ENCODE measurements at places on chromosomes 7 and 10.

DNA sequence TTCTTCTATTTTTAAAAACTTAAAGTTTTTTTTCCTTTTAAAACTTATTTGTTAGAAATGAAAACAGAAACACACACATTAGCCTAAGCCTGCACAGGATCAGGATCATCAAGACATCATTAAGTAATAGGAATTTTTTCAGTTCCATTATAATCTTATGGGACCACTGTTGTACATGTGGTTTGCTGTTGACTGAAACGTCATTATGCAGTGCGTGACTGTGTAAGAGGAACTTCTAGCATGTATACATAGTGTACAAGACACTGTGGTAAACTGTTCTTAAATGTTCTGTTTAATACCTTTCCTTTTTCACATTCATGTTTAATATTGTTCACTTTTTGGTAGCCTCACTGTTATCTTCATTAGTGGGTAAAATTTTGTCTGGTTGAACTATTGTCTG lies 12.1 kb downstream of the ENTPD7 start:
- DNase-seq: no peak

DNA sequence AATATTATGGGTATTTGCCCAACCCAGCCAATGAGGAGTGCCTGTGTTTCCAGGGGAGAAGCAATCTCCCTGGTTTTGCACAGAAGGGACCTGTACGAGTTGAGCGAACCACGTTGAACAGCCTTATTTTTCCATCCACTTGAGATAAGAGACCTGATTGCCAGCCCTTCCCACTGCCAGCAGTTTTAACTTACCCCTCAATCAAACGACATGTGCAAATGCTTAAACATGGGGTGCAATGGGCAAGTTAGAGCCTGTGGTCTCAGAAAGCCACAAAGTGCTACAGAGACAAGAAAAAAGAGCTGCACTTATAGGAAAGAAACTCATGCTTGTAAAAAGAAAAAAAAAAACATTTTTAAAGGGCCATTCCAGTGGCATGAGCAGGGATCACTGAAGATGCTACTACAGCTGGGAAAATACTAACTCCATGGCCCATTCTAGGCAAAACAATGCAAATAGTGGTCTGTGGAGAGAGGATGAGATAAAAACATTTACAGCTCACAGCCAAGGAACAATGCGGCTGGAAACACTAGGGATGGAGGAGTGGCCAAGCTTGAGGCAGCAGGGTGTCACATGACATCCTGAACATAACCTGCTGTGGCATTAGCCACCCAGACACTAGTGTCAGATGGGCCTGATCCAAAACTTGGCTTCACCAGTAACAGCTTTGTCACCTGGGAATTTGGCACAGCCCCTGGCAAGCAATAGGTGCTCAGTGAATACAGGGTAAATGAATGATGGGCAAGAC lies 162.8 kb downstream of the ELMO1 start:
- DNase-seq: no peak

DNA sequence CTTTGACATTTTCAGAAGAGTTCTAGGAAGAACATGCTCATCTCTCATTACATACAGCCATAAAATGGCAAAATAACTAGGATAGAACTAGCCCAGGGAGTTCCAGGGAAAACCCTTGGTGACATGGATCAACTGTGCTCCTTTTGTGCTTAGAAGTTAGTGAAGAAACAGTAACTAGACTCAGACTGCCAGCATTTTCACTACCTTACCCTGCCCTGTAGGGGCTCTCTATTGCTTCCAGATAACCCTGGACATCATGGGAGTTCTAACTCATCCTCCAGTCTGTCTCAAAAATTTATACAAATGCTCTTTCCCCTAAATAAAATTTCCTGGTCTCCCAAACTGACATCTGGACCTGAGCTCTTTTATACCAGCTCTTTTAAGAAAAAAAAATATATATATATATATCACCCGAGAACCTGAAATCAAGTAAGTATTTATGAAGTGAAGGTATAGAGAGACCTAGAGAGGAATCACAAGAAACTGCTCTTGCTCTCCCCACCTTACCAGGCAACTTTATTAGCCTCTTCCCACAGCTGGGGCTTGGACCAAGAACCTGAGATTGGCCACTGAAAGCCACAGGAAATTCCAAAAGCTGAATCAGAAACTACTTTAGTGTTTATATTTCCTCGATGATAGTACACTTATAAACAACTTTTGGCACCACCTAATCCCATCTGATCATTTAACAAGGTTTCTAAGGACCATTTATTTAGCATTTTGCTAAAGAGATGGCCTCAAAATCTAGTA lies 101.4 kb downstream of the RELN start:
- no peak for DNase-seq

DNA sequence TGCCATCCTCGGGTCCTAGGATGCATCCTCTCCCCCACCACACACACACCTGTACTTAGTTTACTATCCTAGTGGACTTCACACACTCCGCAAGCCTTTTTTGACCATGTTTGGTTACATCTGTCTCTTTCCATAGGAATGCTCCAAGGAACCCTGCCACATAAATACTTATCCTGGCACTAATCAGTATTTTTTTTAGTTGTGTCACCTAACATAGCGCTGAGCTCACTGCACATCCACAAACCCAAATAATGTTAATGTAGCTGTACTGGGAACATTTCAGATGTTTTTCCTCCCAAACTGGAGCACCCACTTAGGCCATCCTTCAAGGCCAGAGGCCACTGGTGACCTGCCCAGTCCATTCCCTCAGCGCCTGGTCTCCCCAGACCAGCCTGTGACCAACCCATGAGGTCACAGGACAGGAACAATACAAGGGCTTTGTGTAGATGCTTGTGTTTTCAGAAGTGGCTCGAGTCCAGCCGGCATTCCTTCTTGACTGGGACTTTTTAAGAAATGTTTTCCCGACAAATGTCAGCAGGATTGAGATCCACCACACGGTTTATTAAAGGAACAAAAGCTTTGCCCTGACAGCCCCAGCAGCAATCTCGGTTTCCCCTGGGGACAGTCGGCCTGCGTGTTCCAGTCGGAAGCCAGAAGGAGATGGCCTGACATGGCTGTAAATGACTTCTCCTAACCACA lies 181.4 kb downstream of the JCAD start:
- DNase-seq: no peak

- no peak for DNase-seq
Observed at GRCh38 chr7:37208528-37208927, 240.1 kb downstream of the ELMO1 start.

- no peak for DNase-seq
Observed at GRCh38 chr7:103525937-103526336, 79.9 kb upstream of the SLC26A5 start.

DNA sequence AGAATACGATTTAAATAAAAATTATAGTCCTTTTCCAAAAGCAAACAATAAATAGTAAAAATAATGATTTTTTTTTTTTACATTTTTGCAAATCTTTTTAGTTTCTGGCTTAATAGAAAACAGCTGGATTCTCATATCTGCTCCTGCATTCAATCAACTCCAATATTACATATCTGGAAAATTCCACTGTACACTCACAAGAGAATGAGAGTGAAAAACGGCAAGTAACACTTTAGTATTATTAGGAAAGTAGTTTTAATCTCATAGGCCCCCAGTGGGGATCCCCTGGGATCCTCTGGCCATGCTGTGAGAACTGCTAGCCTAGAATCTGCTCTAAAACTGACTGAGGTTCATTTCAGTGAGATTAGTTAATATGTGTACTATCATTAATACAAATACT lies 128.6 kb upstream of the LRRN3 start:
- DNase-seq: no peak

GRCh38 chr10:10551596-10552301 lies 465.9 kb upstream of the CELF2 start:
- no peak for DNase-seq

DNA sequence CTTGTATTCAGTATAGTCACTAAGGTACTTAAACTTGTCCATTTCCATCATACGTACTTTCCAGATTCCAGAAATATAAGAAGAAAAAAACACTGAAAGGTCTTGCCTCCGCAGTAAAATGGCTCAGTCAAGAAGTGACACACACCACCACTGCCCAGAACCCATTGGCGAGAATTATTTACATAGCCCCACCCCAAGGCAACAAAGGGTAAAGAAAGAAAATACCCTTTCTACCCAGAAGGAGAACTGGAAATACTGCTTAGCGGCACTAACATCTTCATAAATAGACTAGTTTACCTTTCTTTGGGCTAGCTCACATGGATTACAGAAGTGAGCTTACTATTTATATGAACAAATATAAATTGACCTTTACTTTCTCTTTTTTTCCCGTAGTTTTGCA lies 194.0 kb downstream of the PPP1R9A start:
- DNase-seq: no peak

DNA sequence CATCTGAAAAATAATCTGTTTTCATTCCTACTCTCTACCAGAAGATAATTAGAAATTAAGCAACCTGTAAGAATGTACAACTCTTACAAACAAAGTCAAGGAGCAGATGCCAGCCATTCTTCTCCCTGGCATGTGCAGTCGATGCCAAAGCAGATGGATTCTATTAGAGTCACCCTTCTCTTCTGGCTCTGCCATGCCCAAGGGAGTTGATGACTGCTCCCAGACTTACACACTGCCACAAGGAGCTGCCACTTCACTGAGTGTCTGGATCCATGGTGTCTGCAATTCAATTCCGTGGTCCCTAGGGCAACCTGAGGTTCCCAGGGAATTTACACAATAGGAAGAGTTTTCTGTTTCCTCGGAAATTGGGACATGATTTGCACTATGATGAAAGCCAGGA lies 89.1 kb upstream of the IFRD1 start:
- DNase-seq: no peak

DNA sequence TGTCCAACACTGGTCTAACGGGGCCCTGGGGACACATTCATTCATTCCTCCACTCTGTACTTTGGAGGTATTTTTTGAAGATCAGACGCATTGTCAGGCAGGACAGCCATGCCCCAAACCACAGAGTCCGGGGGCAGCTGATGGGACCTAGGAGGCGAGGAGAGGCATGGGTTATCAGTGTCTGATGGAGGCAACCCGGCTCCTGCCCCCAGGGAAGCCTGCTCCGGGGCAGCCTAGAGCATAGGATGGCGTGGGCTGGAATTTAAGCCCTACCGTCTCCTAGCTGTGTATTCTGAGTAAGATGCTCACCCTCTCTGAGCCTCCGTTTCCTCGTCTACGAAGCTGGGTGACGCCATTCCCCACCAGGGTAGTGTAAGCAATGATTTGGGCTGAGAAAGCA lies 55.4 kb upstream of the ELN start:
- DNase-seq: no peak

DNA sequence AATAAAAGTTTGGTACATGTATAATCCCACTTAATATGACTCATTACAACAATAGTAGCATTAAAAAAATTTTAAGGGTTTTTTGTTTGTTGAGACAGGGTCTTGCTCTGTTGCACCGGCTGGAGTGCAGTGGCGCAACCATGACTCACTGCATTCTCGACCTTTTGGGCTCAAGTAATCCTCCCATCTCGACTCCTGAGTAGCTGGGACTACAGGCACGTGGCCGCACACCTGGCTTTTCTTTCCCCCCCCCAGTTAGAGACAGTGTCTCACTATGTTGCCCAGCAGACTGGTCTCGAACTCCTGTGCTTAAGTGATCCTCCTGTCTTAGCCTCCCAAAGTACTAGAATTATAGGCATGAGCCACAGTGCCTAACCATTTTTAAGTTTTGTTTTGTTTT lies 40.7 kb downstream of the KMT2C start:
- no peak for DNase-seq

GRCh38 chr10:74056050-74056818 lies 58.3 kb downstream of the VCL start:
- no peak for DNase-seq

DNA sequence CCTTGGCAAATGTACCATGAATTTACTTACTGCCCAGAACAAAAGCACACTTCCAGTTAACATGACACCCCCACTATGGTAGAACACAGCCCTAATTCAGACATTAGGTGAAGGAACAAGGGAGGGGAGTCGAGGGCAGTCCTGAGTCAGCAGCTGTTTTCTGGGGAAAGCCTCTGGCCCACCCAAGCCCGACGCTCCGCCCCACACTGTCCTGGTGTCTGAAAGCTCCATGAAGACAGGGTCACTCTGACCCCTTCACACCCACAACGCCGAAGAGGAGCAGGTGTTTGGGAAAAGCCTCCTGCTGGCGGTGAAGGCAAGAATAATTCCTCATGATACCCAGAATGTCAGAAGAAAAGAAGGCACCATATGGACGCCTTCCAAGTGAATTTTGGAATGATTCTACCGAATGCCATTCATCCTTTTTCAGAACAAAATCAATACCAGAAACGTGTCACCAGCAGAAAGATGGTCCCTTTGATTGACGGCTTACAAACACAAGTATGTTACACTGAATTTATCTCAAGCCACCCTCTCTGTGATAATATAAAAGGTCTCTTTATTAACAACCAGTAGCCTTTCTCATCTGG lies 172.1 kb downstream of the DIP2C start:
- no peak for DNase-seq

DNA sequence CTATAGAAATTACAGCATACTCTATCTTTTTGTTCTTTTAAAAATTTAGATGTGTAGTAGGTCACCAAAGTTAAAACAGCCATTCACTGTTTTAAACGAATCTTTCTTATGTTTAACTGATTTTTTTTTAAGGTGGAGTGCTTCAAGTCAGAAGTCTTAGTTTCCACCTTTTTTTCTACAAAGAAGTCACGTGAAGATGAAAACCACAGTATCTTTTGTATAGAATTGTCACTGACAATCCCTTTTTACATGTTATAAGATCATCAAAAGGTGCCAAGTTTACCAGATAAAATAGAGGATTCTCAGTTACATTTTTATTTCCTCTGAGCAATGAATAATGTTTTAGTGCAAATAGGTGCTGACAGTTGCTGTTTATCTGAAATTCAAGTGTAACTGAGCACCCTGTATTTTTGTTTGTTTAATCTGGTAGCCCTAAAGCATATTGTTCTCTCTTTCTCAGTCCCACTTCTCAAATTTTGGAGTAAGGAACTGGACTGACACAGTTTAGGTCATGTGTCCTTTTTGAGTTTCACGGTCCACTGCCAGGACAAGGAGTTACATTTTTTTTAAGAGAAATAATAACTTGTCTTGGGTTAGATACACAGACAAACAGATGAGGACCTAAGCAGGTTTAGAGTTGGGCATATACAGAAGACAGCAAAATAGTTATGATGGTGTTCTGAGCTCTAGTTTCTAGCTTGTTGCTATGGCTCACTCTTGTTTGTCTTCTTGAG lies 233.2 kb upstream of the MBL2 start:
- no peak for DNase-seq

DNA sequence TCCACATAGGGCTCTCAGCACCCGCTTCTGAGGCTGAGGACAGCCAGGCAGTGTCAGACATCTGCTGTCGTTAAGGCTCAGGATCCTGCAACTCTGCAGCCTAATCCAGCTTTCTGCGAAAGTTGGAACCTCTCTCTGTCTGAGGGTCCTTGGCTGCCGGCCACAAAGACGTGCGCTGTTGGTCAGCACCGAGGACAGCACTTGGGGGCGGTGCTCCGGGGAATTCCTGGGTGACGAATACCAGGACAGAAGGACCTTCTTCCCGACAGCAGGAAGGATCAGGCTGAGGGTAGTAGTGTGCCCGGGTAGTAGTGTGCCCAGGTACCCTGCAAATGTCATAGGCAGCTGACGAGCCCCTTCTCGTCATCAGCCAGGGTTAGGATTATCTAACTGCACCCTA lies 16.0 kb upstream of the RASGEF1A start:
- no peak for DNase-seq
